ENCODE measurements at places on chromosomes 3 and 15. TPM values are rescaled to one million over a fixed set of nuclear protein-coding genes. Genes with fewer than 3 reads are reported as not detected.

DNA sequence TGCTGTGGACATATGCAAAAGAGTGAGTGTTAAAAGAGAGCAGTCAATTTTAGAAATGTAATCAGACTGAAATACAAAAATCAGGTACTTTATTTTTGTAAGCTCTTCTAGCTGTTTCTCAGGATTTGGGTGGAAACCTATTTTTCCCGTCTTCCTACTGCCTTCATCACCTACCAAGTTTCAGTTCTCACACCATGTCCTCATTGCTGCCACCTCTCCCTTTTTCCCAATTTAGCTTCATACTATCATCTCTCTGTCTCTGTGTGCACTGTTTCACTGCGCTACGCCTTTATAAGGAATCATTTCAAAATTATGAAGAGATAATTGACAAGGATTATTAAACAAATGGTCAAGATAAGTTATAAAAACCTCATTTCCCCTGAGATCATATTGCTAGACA is 7.7 kb downstream of the SRP14 start:
- no peak for DNase-seq

The FOXL2NB gene
- not detected for total RNA-seq

The FGD5 gene
- not detected for total RNA-seq

DNA sequence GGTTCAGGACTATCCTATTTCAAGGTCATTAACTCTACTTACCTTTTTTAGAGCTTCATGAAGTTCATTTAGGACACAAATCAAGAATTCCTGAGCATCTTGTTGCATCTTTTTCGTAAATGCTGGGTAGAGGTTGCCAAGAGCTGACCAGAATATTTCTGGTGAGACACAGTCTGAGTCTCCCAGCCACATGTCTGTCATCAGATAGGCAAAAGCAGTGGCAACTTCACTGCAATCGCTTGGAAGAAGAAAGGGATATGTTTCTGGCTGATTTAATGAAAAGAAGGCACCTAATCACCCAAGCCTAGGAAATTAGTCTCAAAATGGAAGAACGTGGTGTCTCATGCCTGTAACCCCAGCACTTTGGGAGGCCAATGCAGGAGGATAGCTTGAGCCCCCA is 2.9 kb downstream of the USP50 start:
- no peak for DNase-seq

The TMEM212 gene
- total RNA-seq = not detected

The C3orf49 gene
- total RNA-seq = not detected

DNA sequence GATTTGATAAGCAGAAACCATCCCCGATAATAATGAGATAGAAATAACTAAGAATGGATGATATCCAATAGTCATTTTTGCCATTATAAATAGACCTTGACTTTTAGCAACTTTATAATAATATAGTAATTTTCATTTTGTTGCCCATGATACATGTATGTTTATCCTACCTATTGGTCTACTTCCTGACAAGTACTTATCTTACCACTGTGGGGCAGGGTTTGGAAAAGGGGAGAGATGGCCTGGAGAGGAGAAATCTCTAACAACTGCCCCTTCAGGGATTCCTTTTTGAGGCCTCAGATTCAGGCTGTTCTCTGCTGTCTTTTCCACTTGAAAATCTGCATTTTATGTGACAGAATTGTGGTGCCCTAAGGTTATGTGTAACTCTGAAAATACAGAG is 42.2 kb downstream of the FAM98B start:
- DNase-seq = no peak

Measured in activated CD8-positive, alpha-beta memory T cell treated with anti-CD3 and anti-CD28 coated beads, Interleukin-2, amount 10 ng/mL, durations not matched to agents 7 days and 5 days (primary cell).